Naive thymus-derived CD4-positive, alpha-beta T cell (primary cell): ENCODE measurements at places on chromosomes 7 and 10. TPM values are rescaled to one million over a fixed set of nuclear protein-coding genes. Genes with fewer than 3 reads are reported as not detected.

GRCh38 chr7:1630700-1631336, 39.3 kb upstream of the ELFN1 start:
- no peak for DNase-seq
- H3K27me3 ChIP-seq: no peaks in the 10 kb centered on the region
- no peak overlapping the region for H3K27ac ChIP-seq
- no peaks in the 10 kb centered on the region for H3K36me3 ChIP-seq

The NPC1L1 gene
- total RNA-seq: 0.11 TPM

The MTURN gene
- total RNA-seq: 20.2 TPM

DNA sequence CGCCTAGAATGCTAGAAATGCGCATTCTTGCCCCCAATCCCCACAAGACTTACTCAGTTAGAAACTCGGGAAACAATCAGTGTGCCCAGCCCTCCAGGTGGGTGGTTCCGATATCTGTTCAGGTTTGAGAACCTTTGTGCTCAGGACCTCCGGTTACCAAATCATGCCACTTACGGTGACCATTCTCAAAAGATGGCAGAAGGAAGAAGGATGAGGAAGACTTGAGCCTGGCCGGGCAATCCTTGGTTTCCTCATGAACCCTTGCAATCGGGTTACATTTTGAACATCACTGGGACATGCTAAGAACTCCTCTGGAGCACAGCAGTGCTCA, 52.1 kb downstream of the RBM17 start:
- peak overlapping the region; percentile 46 for H3K4me3 ChIP-seq
- DNase-seq: no peak
- H3K4me1 ChIP-seq: peaks cover 19% of the 10 kb centered on the region
- H3K27ac ChIP-seq: no peak overlapping the region

GRCh38 chr10:4456776-4457175, 369.2 kb upstream of the AKR1E2 start:
- no peaks in the 10 kb centered on the region for H3K4me1 ChIP-seq
- no peak overlapping the region for H3K27ac ChIP-seq
- no peaks in the 10 kb centered on the region for H3K27me3 ChIP-seq
- H3K36me3 ChIP-seq: no peaks in the 10 kb centered on the region
- no peak for DNase-seq

GRCh38 chr10:5581670-5582566, 57.2 kb downstream of the CALML3 start:
- no peak overlapping the region for H3K4me3 ChIP-seq
- H3K36me3 ChIP-seq: no peaks in the 10 kb centered on the region
- DNase-seq: no peak
- no peak overlapping the region for H3K27ac ChIP-seq

GRCh38 chr7:42831718-42832522, 80.0 kb downstream of the C7orf25 start:
- no peak overlapping the region for H3K27ac ChIP-seq
- no peaks in the 10 kb centered on the region for H3K36me3 ChIP-seq
- DNase-seq: no peak
- H3K27me3 ChIP-seq: no peaks in the 10 kb centered on the region

DNA sequence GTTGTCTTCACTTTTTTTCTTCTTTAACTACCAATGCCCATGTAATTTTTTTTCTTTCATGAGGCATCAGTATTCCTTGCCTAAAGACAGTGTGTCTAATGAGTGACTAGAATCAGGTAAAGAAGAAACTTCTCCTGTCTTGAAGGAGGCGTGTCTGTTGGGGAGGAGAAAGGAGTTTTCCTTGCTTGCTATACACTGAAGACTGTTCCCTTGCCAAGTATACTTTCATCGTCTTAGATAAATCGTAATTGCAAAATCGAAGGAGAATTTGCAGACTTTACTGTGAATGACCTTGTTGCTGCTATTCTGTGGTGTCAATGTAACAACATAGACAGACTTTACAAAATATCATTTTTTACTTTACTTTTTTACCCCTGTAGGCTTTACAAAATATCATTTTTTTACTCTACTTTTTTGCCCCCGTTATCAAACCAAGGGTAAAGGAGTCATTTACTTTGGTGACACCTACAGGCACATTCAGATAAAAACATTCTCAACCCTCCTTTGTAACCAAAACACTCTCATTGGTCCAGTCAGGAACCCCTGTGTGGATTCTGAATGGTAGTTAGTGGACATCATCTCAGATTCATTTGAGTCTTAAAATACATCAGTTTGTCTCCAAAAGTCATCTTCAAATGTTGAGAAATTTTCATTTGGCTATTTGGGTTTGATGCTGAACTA, 232.4 kb downstream of the AHR start:
- no peak for DNase-seq
- H3K4me3 ChIP-seq: no peak overlapping the region
- no peaks in the 10 kb centered on the region for H3K4me1 ChIP-seq
- no peaks in the 10 kb centered on the region for H3K36me3 ChIP-seq
- no peaks in the 10 kb centered on the region for H3K27me3 ChIP-seq

The PAPOLB gene
- total RNA-seq: not detected

DNA sequence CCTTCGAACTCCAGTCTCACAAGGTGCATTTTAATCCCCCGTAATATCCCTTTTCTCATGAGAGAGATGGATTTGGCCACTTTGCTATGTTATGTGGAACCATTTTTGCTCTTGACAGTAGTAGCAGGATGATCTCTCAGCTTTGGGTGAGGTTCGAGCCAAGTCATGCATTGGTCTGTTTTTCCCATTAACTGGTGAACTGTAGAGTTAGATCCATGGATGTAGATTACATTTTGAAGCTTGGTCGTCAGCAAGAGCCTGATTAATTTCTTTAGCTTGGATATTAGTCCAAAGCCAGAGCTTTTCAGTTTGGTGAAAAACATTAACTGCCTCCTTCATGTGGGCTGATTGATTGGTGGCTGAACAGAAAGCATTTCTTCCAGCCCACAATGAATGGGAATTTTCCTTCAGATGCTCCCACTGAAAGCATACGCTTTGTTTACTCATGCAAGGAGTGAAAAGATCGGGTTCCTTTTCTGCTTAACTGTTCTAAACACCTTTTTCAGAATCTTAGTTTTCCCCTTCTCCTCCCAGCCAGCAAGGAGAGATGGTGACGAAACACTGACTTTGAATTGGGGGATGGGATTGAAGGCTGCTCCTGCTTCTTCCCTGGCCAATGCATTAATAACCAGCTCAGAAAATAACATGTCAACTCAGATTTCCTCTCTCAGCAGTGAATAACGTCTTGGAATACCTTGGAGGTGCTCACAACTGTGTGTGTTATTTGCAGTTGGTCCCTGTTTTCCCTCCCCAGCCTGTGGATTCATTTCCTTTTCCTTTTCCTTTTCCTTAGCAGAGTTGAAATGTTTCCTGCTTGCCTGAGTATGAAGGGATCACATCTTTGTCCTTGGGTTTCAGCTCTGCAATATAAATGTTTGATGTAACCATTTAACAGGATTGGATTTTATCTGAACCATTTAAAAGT, 351.8 kb upstream of the FZD8 start:
- H3K36me3 ChIP-seq: no peaks in the 10 kb centered on the region
- no peak for DNase-seq
- H3K4me3 ChIP-seq: no peak overlapping the region
- H3K27ac ChIP-seq: no peak overlapping the region
- no peaks in the 10 kb centered on the region for H3K27me3 ChIP-seq

DNA sequence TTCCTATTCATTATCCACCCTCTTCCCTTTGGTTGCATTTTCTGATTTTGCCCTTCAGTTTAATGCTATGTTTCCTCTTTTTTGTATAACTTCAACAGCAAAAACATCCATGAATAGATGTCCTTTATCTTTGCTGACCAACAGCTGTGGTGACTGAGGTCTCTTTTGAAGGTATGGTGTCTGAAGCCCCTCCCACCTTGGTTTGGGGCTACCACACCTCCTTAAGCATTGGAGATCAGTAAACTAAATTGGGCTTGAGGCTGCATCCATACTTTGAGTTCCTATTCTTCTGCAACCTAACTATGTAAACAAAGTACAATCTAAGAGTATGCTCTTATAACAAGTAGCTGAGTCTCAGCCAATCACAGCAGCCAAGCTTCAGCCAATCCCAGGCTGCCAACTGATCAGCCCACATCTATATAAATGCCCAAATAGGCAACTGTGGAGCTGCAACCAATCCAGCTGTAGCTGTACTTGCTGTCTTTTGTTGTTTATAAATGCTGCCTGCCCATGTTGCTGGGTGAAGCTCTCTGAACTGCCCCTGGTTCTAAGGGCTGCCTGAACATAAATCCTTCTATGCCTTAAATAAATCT, 69.4 kb upstream of the PDLIM1 start:
- H3K27me3 ChIP-seq: no peaks in the 10 kb centered on the region
- no peaks in the 10 kb centered on the region for H3K36me3 ChIP-seq
- DNase-seq: no peak
- H3K4me1 ChIP-seq: no peaks in the 10 kb centered on the region
- H3K4me3 ChIP-seq: no peak overlapping the region

DNA sequence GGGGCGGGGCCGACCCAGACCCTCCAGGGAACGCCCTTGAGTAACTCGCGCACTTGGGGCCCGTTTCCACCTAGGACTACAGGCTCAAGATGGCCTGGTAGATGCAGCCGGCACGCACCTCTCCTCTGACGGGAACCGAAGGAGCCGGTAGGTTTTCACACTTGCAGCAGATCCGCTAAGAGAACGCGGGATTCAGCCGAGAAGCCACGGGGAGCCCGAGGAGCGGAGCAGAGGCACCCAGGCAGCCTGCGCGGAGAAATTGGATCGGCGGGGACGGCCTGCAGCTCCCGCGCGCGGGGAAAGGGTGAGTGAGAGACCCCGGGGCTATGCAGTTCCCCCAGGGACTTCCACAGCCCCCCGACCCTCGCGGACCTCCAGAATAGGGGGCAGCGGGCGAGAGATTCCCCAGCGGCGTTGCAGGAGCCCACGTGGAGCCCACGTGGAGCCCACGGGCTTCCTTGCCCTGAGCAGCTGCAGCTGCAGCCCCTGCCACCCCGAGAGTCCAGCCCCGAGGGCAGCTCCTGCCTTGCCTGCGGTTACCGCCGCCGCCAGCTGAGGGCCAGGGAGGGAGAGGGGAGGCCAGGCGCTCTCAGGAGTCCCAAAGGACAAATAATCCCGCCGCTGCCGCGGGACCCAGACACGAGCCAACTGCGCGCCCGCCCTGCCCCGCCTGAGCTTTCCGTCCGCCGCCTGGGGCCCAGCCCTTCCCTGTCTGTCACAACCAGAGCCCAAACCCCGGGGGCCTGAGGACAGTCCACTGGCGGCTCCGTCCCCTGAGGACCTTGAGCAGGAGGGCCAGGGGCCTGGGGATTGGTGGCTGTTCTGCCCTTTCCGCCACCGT, 13.1 kb downstream of the IFT22 start:
- peak; percentile 48 for DNase-seq
- H3K27me3 ChIP-seq: no peaks in the 10 kb centered on the region
- H3K4me3 ChIP-seq: peak overlapping the region; percentile 37
- H3K27ac ChIP-seq: no peak overlapping the region
- no peaks in the 10 kb centered on the region for H3K4me1 ChIP-seq

GRCh38 chr7:101912716-101913110, 95.3 kb downstream of the CUX1 start:
- H3K4me3 ChIP-seq: no peak overlapping the region
- no peaks in the 10 kb centered on the region for H3K27me3 ChIP-seq
- H3K27ac ChIP-seq: no peak overlapping the region
- DNase-seq: no peak

- no peak for DNase-seq
- H3K4me1 ChIP-seq: no peaks in the 10 kb centered on the region
- H3K4me3 ChIP-seq: no peak overlapping the region
- H3K27me3 ChIP-seq: no peaks in the 10 kb centered on the region
Observed at GRCh38 chr10:1577945-1578344, 159.4 kb downstream of the ADARB2 start.

The CYP3A4 gene
- not detected for total RNA-seq

The BMS1 gene
- total RNA-seq: 14.3 TPM
